Fibroblast of skin of left biceps (primary cell): ENCODE measurements at places on chromosomes 7 and 10.

- no peak for DNase-seq
These were observed 34.5 kb upstream of the GATAD1 start for GRCh38 chr7:92412745-92413144.

GRCh38 chr7:135449436-135449835 lies 60.5 kb downstream of the CNOT4 start:
- no peak for DNase-seq

DNA sequence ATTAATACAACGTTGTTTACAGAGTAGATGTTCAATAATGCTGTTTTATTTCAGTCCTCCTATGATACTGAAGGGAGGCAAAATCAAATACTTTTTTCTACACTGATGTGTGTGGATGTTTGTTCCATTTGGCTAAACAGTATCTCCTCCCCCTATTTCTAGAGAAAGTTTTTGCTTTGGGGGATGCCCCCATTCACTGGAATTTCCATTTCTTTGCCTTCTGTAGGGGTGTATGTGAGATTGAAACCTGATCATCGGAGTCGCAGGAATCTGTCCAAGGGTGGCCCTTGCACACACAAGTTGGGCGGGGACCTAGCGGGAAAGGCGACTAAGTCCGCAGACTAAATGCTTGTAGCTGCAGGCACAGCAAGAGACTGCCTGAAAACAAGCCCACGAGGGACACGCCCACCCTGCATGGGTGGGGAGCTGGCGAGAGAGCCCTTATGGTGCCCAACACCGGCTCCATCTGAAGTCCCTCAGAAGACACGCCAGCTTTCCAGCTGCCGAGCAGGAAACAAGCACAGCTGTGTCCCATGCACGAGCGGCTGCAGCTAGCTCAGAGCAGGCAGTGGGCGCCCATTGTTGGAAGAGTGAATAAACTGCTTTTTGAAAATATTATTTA lies 58.0 kb downstream of the ESYT2 start:
- no peak for DNase-seq

DNA sequence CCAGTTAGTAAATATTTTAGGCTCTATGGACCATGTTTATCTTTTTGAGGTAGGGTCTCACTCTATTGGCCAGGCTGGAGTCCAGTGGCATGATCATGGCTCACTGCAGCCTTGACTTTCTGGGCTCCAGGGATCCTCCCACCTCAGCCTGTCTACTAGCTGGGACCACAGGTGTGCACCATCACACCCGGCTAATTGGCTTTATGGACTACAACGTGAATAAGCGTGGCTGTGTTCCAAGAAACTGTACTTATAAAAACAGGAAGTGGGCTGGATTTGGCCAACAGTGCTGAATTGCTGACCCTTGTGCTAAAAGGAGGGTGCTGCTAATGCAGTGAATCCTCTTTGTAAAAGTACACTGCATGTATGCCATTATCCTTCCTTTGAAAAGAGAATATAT lies 111.7 kb upstream of the CDK13 start:
- no peak for DNase-seq

DNA sequence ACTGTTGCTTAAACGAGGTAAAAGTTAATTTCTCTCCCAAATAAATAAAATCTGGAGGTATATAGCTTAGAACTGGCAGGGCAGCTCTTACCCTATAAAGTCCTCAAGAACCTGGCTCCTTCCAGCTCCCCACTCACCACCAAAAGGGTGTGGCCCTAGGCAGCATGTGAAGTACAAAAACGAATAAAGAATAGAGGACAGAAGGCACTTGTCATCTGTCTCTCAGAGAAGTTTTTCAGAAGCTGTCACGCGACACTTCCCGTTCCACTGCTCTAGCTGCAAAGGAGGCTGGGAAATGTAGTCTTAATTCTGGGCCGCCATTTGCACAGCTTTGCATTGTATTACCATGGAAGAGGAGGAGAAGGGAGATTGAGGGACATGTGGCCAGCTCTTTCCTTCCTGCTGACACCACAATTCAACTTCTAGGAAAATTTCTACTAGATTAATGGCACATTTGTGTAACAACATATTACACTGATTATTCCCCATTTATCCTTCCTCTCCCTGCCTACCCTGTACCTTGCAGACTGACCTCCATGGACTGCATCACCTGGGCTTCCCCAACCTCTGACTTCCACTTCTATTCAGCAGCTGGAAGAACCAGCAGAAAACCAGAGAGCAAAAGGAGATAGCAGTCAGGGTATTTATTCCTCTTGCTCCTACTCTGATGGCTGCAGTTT lies 62.2 kb downstream of the CCDC71L start:
- no peak for DNase-seq

- DNase-seq: no peak
These were observed 219.8 kb downstream of the ACTR3B start for GRCh38 chr7:152979376-152979775.

DNA sequence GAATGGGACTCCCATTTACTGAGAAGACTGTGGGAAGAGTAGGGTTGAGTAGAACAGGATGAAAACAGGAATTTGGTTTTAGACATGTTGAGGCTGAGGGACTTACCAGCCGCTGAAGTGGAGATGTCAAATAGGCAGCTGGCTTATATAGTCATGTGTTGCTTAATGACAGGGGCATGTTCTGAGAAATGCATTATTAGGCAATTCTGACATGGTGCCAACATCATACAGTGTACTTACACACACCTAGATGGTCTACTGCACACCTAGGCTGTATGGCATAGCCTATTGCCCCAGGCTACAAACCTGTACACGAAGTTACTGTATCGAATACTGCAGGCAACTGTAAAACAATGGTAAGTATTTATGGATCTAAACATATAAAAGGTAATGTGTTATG lies 17.5 kb downstream of the ARL3 start:
- no peak for DNase-seq

DNA sequence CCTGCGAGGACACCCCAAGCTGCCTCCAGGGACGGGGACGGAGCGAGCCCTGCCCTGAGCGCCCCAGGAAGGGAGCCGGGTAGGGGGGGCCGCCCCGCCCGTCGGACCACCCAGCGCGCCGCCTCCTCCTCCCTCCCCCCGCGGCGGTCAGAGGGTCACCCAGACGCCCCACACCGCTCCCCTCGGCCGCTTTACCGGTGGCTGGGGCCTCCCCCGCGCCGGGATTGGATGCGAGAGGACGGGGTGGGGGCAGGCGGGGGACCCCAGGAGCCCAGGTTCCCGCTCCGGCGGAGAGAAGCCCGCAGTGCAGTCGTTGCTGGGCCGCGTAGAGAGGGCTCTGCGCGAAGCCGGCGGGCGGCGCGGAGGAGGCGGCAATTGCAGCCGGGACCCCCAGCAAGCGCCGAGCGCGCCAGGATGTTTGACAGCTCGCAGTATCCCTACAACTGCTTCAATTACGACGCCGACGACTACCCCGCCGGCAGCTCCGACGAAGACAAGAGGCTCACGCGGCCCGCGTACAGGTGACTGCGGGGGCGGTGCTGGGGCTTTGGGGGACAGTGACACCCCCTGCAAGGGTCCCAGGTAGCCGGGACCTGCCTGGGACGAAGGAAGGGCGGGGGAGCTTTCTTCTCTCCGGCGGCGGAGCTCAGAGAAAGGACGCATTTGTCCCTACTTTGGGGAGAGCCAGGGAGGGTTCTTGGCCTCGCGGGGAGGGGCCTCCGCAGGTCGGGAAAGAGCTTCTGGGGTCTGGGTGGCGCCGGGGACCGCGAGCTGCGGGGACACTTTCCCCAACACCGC lies at the start of gene FOXL3:
TSS of gene FOXL3 (plus strand) at position 415 of the 798 bp plus-strand sequence. CDS start at position 415, 0 bp downstream.
- no peak for DNase-seq

DNA sequence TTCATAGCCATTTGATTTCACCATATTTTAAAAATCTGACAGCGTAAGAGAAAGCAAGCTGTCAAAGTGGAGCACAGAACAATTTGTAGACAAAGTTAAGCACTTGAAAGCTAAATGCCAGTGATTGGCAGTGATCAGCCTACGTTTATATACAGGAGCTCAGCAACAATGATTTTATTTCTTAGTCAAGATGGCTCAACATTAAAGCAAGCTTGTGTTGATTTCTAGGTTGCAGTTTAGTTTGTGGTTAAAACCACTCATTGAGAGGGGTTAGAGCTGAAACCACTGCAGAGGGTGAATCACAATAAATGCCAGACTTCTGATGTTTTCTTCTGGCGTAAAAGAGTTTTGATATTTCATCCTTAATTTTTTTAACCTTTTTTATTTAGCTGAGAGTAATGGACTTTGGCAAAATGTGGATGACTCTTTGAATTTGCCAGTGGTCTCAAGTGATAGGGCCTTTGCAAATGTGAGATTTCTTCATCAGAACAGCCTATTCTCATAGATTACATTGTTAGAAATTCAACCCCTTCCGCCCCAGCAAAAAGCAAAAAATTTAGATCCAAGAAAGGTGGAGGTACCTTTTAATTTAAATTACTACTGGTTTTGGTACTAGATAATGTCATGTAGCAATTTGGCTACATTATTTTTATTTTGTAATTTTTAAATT lies 73.8 kb downstream of the SHOC2 start:
- peak; percentile 65 for DNase-seq

DNA sequence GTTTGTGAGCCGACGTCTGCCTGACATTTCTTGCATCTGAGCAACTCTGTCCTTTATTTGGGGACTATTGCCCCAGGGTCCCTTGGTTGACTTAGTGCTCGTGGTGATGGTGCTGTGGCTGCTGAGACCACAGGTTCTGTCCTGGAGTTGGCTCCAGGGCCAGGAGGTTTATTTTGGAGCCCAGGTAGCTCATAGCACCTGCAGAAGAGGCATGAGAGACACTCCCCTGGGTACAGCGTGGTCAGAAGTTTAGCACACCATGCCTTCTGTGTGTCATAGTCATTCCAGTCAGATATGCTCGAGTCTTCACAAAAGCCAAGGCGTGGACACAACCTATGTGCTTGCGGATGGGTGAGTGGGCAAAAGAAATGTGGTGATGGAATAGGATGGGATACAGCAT lies 496.9 kb downstream of the TCERG1L start:
- no peak for DNase-seq

DNA sequence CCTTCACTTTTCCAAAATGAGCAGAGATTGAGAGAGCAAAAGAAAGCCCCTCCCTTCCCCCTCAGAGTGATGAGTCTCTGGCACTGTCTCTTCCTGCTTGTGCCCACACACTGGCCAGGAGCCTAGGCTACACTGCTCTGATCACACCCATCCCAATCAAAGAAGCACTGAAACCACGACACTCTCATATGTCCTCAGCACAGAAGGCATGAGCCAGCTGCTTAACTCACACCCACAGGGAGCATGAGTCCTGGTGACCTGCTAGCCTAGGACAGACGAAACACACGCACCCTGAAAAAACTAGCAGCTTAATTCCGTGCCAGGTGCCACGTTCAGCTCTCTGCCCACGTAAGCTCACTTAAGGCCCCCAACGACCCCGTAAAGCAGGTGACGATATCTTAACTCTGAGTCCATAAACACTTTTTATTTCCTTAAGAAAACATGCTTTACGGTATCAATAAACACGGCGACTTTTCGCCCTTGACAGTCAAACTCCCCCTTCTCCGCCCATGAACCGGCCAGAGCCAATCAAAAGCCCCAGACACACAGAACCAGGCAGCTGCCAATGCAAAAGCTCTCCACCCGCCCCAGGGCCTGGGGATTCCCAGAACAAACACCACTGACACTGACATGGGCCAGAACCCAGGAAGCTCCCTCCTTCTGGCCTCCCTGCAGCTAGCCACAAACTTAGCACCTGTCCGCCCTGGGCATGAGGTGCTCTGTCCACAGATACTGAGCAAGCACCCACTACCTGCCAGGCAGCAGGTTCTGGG lies 69.0 kb downstream of the TNRC18 start:
- DNase-seq: no peak

DNA sequence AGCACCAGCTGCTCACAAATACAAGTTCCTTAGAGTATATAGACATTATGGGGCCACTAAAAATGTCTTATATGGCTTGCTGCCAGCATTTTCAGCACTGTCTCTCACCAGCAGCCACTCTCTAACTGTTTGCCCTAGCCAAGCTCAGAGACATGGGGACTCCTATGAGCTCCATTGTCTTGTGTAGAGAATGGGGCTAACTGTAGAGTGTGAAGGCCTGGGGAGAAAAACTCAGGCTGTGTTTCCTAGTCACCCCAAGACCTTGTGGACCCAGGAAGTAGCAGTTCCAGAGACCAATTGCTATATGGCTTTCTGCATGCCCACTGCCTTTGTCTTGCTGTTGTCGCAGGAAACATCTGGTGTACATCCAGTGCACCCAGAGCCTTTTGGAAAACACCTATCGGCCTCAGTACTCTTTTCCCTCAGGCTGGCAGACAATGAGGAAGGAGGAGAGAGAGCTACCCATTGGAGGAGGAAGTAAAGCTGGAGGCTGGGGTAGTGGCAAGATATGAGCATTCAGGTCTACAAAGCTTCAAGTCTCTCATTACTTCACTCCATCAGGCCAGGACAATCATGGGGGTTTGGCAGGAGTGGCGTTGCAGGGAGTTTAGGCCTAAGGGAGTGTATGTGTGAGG lies 28.4 kb downstream of the ENTPD1 start:
- no peak for DNase-seq

DNA sequence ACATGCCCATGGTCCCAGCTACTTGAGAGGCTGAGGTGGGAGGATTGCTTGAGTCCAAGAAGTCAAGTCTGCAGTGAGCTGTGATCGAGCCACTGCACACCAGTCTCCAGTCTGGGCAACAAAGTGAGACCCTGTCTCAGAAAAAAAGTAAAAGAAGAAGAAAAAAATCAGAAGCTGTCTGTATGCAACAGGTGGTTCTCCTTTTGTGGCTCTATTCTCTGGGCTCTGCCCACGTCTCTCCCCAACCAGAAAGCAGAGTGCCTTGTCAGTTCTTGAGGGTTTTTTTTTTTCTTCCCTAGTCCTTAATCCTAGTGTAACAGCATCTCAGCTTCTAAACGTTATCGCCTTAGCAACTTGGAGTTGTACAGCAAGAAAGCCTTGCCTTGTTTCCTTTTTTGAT lies 89.5 kb downstream of the PRKCQ start:
- no peak for DNase-seq

- no peak for DNase-seq
These were observed 154.5 kb upstream of the KLF14 start for GRCh38 chr7:130888468-130888867.
